HFFc6 (cell line): ENCODE measurements at places on chromosomes 7 and 10. TPM values are rescaled to one million over a fixed set of nuclear protein-coding genes. Genes with fewer than 3 reads are reported as not detected.
A peak's percentile ranks its signal among the peaks of the same experiment; 100 is the strongest.

Gene STEAP1
- 18.7 to 61.7 TPM (median 38.2 TPM) in 3 replicates for total RNA-seq

DNA sequence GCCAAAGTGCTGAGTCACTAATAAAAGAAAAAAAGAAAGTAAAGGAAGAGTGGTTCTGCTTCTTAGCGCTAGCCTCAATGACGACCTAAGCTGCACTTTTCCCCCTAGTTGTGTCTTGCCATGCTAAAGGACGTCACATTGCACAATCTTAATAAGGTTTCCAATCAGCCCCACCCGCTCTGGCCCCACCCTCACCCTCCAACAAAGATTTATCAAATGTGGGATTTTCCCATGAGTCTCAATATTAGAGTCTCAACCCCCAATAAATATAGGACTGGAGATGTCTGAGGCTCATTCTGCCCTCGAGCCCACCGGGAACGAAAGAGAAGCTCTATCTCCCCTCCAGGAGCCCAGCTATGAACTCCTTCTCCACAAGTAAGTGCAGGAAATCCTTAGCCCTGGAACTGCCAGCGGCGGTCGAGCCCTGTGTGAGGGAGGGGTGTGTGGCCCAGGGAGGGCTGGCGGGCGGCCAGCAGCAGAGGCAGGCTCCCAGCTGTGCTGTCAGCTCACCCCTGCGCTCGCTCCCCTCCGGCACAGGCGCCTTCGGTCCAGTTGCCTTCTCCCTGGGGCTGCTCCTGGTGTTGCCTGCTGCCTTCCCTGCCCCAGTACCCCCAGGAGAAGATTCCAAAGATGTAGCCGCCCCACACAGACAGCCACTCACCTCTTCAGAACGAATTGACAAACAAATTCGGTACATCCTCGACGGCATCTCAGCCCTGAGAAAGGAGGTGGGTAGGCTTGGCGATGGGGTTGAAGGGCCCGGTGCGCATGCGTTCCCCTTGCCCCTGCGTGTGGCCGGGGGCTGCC is at the start of gene IL6:
IL6 (plus strand) TSS at position 294 of the 807 bp plus-strand sequence; CDS start at position 357, 63 bp downstream.
- peak; percentile 96 for DNase-seq

GRCh38 chr7:13152755-13153154 is 465.3 kb downstream of the ARL4A start:
- no peak for DNase-seq

DNA sequence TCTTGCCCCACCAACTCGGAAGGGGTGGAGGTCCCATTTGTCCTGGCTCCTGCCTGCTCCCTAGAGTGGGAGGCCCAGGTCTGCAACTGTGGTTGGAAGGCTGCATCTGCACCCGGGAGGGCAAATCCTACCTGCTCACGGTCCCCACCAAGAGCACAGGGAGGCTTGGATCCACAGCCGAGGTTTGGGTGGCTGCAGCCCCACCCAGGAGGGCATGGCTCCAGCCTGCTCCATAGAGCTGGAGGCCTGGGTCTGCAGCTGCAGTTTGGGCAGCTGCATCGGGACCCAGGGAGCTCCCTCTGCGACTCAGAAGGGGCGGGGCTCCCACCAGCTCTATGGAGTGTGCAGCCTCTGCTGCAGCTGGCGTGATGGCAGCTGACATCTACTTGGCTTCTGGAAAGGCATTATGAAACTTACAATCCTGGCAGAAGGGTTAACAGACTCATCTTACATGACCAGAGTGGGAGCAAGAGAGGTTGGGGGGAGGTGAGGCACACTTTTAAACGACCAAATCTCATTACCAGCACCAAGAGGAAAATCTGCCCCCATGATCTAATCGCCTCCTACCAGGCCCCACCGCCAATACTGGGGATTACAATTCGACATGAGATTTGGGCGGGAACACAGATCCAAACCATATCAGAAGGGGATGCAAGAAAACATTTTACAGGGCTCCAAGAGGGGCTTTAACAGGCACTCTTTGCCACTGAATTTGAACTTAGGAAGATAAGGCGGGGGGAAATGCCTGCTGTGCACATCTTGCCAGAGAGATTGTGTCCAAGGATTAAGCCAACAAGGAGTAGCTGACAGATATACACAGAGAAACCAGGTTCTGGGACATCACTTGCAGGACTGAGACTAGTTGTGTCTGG is 8.2 kb upstream of the BLVRA start:
- no peak for DNase-seq

- no peak for DNase-seq
Measured at GRCh38 chr10:75658036-75658435, 226.6 kb downstream of the LRMDA start.

Gene KNDC1
- 0.55 TPM in 1 of 2 replicates, not detected in the other for total RNA-seq

- DNase-seq = no peak
Measured at GRCh38 chr10:89162596-89162995, 44.5 kb downstream of the CH25H start.

DNA sequence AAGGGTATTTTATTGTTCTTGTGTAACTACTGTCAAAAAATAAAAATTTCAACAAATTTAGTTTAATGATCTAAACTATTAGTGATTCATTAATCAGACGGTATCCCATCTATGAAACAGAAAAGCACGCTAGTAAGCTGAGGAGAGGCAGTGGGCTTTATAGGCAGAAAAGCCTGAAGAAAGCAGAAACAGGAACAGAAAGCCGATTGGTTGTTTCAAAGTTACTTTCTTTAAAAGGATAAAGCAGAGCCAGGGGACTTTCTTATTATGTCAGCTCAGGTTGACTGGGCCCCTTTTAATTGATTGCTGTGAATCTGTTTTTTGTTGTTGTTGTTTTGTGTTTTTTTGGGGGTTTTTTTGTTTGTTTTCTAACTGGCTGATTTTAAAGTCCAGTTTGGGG is 105.5 kb downstream of the TES start:
- no peak for DNase-seq

GRCh38 chr7:128859232-128860157 is 3.2 kb upstream of the ATP6V1F start:
- DNase-seq = no peak

Gene ACSL5
- 0.78 to 4.6 TPM (median 0.95 TPM) in 3 replicates for total RNA-seq

Gene MOGAT3
- total RNA-seq = not detected in 2 replicates

- peak; percentile 27 for DNase-seq
Measured at GRCh38 chr10:71765176-71765904, 8.0 kb downstream of the VSIR start.

Gene LEP
- total RNA-seq = not detected in 3 replicates

GRCh38 chr7:107946881-107947280 is 55.9 kb downstream of the DLD start:
- DNase-seq = no peak

DNA sequence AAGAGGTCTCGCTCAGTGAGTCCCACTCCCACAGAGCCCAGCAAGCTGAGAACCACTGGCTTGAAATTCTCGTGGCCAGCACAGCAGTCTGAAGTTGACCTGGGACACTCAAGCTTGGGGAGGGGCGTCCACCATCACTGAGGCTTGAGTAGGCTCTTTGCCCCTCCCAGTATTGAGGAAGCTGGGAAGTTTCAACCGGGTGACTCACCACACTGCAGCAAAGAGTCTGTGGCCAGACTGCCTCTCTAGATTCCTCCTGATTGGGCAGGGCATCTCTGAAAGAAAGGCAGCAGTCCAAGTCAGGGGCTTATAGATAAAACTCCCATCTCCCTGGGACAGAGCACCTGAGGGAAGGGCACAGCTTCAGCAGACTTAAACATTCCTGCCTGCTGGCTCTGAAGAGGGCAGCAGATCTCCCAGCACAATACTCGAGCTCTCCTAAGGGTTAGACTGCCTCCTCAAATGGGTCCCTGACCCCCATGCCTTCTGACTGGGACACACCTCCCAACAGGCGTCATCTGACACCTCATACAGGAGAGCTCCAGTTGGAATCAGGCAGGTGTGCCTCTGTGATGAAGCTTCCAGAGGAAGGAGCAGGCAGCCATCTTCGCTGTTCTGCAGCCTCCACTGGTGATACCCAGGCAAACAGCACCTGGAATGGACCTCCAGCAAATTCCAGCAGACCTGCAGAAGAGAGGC is 970.9 kb upstream of the LRRN3 start:
- peak; percentile 30 for DNase-seq

Gene PRR15
- 0.44 TPM in 1 of 3 replicates, not detected in the others for total RNA-seq

- peak; percentile 14 for DNase-seq
Measured at GRCh38 chr7:131076711-131077181, 250.9 kb upstream of the MKLN1 start.

GRCh38 chr10:130222381-130222780 is 86.2 kb downstream of the GLRX3 start:
- no peak for DNase-seq

DNA sequence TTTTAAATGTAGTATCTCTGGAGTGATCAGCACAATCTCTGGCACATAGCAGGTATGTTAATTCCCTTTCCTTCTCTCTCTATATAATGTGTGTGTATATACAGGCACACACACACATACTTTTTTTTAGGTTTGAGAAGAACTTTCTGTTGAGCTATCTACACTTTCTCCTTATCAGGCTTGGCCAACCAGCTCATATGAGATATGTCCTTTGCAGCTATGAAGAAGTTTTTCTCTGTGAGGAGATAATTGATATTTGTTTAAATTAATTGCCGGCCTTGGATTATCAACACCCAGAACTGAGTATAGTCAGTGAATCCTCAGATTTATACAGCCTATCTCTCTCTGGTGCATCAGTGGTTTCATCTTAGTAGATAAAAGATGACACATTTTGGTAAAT is 2.3 kb upstream of the MCU start:
- DNase-seq = no peak

DNA sequence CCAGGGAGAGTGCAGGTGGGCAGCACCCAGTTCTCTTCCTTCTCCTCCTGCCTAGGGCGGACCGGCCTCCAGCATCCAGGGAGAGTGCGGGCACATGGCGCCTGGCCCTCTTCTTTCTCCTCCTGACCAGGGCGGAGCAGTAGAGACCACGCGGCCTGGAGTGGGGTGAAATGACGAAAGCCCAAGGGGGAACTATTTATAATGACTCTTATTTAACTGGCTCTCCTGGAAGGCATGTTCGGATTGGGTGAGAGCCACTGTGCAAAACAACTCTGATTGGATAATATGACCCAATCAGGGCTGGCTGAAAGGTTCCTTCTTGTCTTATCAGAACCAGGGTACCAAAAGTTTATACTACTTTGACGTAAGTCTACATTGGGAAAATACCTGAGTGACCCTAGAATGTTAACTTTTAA is 63.1 kb downstream of the ZNF37A start:
- DNase-seq = no peak

DNA sequence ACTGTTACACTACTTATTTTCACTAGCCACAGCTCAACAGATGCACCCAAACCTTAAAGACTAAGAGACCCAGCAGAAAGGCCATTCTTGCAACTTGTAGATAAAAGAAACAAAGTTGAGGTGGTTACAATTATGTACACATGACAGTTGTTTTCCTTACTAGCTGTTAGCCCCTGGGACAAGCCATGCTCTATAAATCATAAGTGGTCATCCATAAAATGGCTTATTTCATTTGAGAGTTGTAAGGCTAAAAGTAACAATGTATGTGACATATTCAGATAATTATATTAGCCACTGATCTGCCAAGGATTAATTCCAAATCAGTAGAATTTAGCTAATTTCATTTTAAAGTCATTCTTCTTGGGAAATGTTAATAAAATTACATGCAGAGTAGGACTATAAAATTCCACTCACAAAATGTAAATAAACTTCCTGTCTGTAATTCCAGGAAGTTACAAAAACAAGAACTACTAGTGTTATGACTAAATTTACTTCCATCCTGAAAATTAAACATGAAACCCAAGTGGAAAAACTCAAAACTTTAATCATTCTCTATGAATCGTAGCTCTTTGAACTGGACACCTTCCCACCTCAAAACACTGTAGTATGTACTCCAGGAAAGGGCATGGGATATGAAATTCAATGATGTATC is 13.3 kb downstream of the SLC37A3 start:
- DNase-seq = no peak

GRCh38 chr7:92783260-92784201 is 52.8 kb downstream of the CDK6 start:
- no peak for DNase-seq

- no peak for DNase-seq
Measured at GRCh38 chr10:70109064-70109729, 23.4 kb downstream of the AIFM2 start.

DNA sequence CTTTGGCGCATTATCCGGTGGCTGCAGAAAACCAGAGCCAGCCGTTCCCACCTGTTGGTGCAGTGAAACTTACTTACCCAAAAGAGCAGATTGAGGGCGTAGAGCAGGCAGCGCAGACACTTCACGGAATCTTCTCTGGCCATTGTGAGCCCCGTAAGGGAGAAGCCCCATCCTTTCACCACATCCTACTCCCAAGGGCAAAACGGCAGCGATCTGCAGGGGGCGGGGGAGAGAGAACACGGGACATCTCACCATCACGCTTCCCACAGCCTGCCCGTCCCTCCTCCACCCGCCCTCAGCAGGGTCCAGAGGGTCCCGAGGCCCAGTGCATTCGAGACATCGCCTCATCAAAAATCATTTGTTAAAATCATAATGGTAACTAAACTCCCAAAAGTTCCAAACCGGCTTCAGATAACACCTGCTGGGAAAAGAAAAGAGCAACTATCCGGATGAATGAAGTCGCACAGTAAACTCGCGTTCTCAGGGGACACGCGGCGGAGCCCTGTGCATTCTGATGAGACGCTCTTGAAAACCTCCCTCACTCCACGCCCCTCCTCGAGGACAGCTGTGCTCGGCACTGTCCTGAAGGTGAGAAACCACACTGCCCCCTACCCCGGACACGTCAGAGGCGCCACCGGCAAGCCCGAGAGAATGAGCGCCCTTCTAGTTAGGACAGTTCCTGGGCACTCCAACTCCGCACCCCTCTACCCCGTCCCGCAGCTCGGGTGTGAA is 1.2 kb downstream of the TSPAN12 start:
- DNase-seq = peak; percentile 1

DNA sequence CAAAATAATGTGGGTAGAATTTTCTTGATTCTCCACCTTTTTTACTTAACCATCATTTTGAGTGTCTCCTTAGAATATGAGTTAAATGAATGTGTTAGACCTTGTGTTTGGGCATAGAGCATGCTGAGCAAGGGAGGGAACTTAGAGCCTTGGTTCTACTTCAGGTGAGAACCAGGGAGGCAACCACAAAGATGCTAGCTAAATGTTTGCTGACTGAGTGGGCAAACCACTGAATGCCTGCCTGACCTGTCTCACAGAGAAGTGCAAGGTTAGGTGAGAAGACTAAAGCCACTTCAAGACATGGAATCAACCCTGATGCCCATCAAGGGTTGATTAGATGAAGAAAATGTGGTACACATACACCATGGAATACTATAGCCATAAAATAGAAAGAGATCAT is 242.6 kb upstream of the ZNF32 start:
- no peak for DNase-seq

Gene GRID1
- total RNA-seq = not detected in 3 replicates

DNA sequence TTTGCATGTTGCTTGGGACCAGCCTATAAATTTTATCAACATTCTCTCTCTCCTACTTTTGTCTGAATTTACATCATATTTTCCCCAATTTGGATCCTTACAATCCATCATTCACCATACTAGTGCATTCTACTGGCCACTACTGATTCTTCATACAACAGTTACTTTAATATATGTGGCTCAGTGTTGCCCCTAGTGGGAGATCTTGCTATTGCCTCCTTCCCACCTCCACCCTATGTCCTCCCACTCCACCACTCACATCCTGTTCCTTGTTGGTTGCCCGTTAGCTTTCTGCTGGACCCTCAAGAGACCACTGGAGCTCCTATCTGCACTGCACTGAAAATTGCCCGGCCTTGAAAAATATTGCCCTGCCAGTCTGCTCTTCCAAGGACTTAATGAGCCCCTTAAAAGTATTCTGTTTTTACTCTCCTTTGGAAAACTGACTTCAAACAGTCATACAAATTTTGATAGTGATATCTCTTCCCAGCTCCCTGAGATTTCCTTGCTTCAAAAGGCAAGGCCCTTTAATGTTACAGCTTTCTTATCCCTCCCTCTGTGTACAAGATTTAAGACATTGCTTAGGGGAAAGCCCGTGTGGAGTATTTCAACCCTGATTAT is 243.2 kb upstream of the TMEM229A start:
- DNase-seq = no peak
